RWPE2 (cell line): ENCODE measurements at places on chromosomes 4 and X.

GRCh38 chr4:111231281-111231680 is 608.4 kb upstream of the PITX2 start:
- no peaks in the 10 kb centered on the region for H3K36me3 ChIP-seq
- no peaks in the 10 kb centered on the region for H3K4me1 ChIP-seq
- no peak overlapping the region for H3K27ac ChIP-seq
- DNase-seq, result no peak
- peaks cover 3% of the 10 kb centered on the region for H3K27me3 ChIP-seq

GRCh38 chrX:51336584-51336983 is 4.0 kb downstream of the NUDT10 start:
- no peak overlapping the region for H3K4me3 ChIP-seq
- H3K36me3 ChIP-seq, result no peaks in the 10 kb centered on the region
- no peak for DNase-seq
- no peak overlapping the region for H3K27ac ChIP-seq

- no peaks in the 10 kb centered on the region for H3K27me3 ChIP-seq
- H3K27ac ChIP-seq, result no peak overlapping the region
- H3K36me3 ChIP-seq, result no peaks in the 10 kb centered on the region
- H3K4me3 ChIP-seq, result no peak overlapping the region
- no peak for DNase-seq
- no peaks in the 10 kb centered on the region for H3K4me1 ChIP-seq
These were observed 76.6 kb downstream of the ZNF182 start for GRCh38 chrX:47927212-47927611.

DNA sequence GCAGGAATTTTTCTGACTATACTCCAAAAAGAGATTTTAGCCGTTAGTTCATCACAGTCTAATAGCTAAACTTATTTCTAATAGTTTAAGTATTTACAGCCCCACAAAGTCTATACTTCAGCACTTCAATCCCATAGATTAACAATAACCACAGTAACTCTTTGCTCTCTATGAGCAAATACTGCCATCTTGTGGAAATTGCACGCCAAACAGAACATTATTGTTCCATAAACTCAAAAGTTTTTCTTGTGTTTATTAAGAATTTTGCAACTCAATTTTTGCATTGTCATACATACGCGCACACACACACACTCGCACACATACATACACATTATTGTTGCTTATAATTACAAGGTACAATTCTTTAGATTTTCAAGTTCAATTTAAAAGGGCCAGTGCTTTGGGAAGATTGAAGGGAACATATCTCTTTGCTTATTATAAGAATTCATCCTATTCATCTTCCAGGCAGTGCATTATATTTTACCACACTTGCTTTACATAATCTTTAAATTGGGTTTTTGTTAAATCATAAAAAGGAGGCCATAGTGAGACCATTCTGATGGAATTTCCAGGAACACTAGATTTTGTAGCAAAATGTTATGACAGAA is 63.8 kb upstream of the ATOH1 start:
- no peak overlapping the region for H3K4me3 ChIP-seq
- H3K27me3 ChIP-seq, result no peaks in the 10 kb centered on the region
- DNase-seq, result no peak
- no peaks in the 10 kb centered on the region for H3K36me3 ChIP-seq

DNA sequence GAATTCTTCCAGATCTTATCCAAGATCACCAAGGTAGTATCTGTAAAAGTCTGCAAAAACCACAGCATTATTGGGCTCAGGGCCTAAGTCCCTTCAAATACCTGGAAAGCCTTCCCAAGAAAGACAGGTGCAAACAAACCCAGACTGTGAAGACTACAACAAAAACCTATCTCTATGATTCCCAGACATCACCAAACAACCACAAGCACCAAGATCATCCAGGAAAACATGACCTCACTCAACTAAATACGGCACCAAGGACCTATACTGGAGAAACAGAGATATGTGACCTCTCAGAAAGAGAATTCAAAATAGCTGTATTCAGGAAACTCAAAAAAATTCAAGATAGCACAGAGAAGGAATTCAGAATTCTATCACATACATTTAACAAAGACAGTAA is 15.3 kb downstream of the TCEAL1 start:
- H3K4me3 ChIP-seq, result no peak overlapping the region
- H3K36me3 ChIP-seq, result no peaks in the 10 kb centered on the region
- no peaks in the 10 kb centered on the region for H3K27me3 ChIP-seq
- no peak overlapping the region for H3K27ac ChIP-seq

DNA sequence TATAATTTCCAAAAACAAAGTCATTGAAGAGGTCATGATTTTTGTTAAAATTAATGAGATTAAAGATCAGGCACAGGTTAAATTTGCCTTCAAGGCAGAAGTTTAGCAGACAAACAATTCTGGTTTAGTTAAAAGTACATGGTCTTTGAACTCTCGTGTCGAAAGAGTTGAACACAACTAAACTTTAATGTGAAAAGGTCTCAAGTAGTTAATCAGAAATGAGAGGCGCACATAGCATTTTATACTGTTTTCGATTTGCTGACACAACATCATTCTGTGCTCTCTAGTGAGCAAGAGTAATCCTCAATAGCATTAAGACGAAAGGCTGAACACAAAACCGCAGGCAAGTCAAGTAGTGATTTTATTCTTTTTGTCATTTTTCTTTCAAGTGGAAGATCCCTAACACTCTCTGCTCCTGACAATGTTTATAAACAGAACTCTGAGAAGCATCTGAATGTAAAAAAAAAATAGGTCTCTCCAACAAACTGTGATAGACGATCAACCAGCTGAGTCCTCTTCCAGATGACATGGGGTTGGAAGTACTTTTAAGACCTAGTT is 49.8 kb downstream of the SH3RF1 start:
- no peaks in the 10 kb centered on the region; the same call in 1 of the 2 replicates for H3K36me3 ChIP-seq
- H3K27me3 ChIP-seq, result no peaks in the 10 kb centered on the region
- no peak overlapping the region for H3K27ac ChIP-seq
- no peak overlapping the region for H3K4me3 ChIP-seq

GRCh38 chrX:1593286-1594271 is 2.2 kb downstream of the AKAP17A start:
- peaks cover 3% of the 10 kb centered on the region for H3K4me1 ChIP-seq
- peak overlapping the region; percentile 58 for H3K27ac ChIP-seq
- peaks cover 56% of the 10 kb centered on the region for H3K36me3 ChIP-seq
- peak overlapping the region; percentile 64 for H3K4me3 ChIP-seq

GRCh38 chr4:128560754-128561495 is 248.6 kb upstream of the JADE1 start:
- no peaks in the 10 kb centered on the region for H3K27me3 ChIP-seq
- no peak overlapping the region for H3K4me3 ChIP-seq
- peaks cover 2% of the 10 kb centered on the region for H3K4me1 ChIP-seq
- H3K36me3 ChIP-seq, result no peaks in the 10 kb centered on the region
- no peak overlapping the region for H3K27ac ChIP-seq

DNA sequence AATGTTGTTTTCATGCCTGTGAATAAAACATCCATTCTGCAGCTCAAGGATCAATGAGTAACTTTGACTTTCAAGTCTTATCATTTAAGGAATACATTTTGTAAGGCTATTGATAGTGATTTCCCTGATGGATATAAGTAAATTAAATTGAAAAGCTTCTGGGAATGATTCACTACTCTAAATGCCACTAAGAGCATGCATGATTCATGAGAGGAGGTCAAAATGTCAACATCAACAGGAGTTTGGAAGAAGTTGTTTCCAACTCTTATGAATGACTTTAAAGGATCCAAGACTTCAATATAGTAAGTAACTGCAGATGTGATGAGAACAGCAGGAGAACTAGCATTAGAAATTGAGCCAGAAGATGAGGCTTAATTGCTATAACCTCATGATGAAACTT is 1487.3 kb downstream of the PCDH7 start:
- H3K27me3 ChIP-seq, result no peaks in the 10 kb centered on the region
- no peak overlapping the region for H3K4me3 ChIP-seq
- H3K27ac ChIP-seq, result no peak overlapping the region
- H3K36me3 ChIP-seq, result no peaks in the 10 kb centered on the region
- DNase-seq, result no peak

GRCh38 chr4:167230744-167231143 is 3.5 kb downstream of the SPOCK3 start:
- DNase-seq, result no peak
- H3K4me1 ChIP-seq, result no peaks in the 10 kb centered on the region
- H3K27ac ChIP-seq, result no peak overlapping the region
- H3K36me3 ChIP-seq, result no peaks in the 10 kb centered on the region
- peaks cover 18% of the 10 kb centered on the region for H3K27me3 ChIP-seq

- no peaks in the 10 kb centered on the region for H3K4me1 ChIP-seq
- no peaks in the 10 kb centered on the region for H3K36me3 ChIP-seq
- no peak overlapping the region for H3K27ac ChIP-seq
- DNase-seq, result no peak
- H3K27me3 ChIP-seq, result no peaks in the 10 kb centered on the region
These were observed 8.3 kb downstream of the GPR143 start for GRCh38 chrX:9757366-9757765.

DNA sequence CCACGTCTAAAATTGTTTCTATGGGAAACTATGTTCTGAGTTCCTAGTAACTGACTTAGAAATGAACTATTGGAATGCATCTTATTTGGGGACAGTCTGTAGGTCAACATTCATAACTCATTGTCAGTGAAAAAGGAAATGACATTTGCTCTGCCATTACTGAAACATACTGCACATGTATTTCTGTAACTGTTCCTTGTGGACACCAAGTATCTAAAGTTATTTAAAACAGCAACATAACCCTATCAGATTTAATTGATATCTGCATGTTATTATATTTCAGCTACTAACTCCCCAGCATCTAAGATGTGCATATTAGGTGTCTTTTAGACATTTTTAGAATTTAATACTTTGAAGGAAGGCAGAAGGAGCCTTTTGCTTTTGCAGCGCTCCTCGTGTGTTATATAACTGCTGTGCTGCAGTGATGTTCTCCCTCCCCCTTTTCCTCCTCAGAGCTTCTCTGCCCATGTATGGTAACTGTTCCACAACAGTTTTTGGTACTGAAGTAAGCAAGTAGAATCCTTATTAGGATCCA is 37.2 kb upstream of the TMEM131L start:
- no peaks in the 10 kb centered on the region for H3K27me3 ChIP-seq
- H3K36me3 ChIP-seq, result no peaks in the 10 kb centered on the region
- no peak overlapping the region for H3K4me3 ChIP-seq
- H3K4me1 ChIP-seq, result no peaks in the 10 kb centered on the region

- H3K27ac ChIP-seq, result no peak overlapping the region
- no peak for DNase-seq
- H3K27me3 ChIP-seq, result no peaks in the 10 kb centered on the region
- H3K4me3 ChIP-seq, result no peak overlapping the region
- no peaks in the 10 kb centered on the region for H3K4me1 ChIP-seq
These were observed 55.2 kb downstream of the MTM1 start for GRCh38 chrX:150623583-150623982.

GRCh38 chr4:77488882-77489281 is 116.7 kb upstream of the CXCL13 start:
- no peak overlapping the region for H3K4me3 ChIP-seq
- H3K27me3 ChIP-seq, result no peaks in the 10 kb centered on the region
- no peaks in the 10 kb centered on the region for H3K36me3 ChIP-seq
- DNase-seq, result no peak

- H3K4me3 ChIP-seq, result no peak overlapping the region
- DNase-seq, result no peak
- no peaks in the 10 kb centered on the region for H3K36me3 ChIP-seq
- no peaks in the 10 kb centered on the region for H3K27me3 ChIP-seq
- peak overlapping the region; percentile 89 for H3K27ac ChIP-seq
- H3K4me1 ChIP-seq, result peaks cover 23% of the 10 kb centered on the region
These were observed 142.7 kb downstream of the AMMECR1 start for GRCh38 chrX:110175146-110175545.

DNA sequence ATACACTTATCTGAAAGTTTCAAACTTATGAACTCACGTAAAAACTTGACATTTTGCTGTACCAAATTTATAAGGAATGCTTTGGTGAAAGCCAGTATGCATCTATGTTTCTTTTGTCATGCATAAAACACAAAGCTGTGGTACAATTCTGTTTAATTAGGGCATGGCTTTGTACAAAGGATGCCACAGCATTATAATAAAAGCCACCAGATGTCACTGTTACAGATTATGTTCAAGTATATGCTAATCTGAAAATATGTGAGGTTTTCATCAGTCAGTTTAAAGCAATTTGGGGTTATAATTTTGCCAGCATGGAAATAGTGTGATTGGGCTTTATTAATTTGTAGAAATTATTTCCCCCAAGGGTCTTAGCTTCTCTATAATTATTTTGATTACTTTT is 69.0 kb downstream of the ATOH1 start:
- no peak overlapping the region for H3K27ac ChIP-seq
- H3K4me3 ChIP-seq, result no peak overlapping the region
- no peak for DNase-seq
- H3K36me3 ChIP-seq, result no peaks in the 10 kb centered on the region
- no peaks in the 10 kb centered on the region for H3K27me3 ChIP-seq

- H3K4me1 ChIP-seq, result no peaks in the 10 kb centered on the region
- H3K4me3 ChIP-seq, result no peak overlapping the region
- no peaks in the 10 kb centered on the region for H3K27me3 ChIP-seq
- no peak overlapping the region for H3K27ac ChIP-seq
- no peaks in the 10 kb centered on the region for H3K36me3 ChIP-seq
- no peak for DNase-seq
These were observed 29.1 kb upstream of the UTP14A start for GRCh38 chrX:129876771-129877305.

DNA sequence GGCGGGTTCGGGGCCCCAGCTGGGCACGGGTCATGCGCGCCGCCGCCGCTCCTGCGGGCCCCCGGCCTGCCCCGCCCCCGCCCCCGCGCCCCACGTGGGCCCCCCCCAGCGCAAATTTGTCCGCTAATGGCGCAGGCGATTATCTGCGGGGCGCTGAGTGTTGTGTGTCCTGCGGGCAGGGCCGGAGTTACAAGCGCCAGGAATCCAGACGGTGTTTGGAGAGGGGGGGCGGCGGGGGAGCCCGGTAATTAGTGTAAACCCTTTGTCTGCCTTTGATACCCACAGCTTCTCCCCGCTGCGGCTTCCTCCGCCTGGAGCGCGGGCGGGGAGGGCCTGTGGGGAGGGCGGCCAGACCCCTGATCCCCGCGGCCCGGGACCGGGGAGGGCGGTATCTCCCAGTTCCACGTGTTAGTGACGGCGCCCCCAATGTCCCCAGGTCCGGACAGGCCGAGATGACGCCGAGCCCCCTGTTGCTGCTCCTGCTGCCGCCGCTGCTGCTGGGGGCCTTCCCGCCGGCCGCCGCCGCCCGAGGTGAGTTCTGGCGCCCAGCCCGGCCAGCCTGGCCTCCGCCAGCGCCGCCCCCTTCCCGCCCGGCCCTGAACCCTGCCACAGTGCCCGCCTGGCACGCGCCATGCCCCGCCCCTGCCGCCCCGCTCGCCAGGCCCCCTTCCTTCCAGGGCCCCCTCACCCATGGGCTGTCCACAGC is 761 bp downstream of the FGFRL1 start:
- H3K27ac ChIP-seq, result peak overlapping the region; percentile 31
- H3K27me3 ChIP-seq, result peaks cover 17% of the 10 kb centered on the region
- no peak for DNase-seq
- H3K4me1 ChIP-seq, result peaks cover 5% of the 10 kb centered on the region
- H3K4me3 ChIP-seq, result peak overlapping the region; percentile 58
- no peaks in the 10 kb centered on the region for H3K36me3 ChIP-seq

GRCh38 chr4:41260116-41260733 is 3.5 kb downstream of the UCHL1 start:
- no peaks in the 10 kb centered on the region for H3K4me1 ChIP-seq
- no peaks in the 10 kb centered on the region for H3K36me3 ChIP-seq
- no peak overlapping the region for H3K4me3 ChIP-seq
- H3K27me3 ChIP-seq, result peaks cover 17% of the 10 kb centered on the region
- no peak for DNase-seq

- no peaks in the 10 kb centered on the region for H3K27me3 ChIP-seq
- H3K27ac ChIP-seq, result no peak overlapping the region
- peaks cover 27% of the 10 kb centered on the region for H3K4me1 ChIP-seq
These were observed 338.7 kb upstream of the GATB start for GRCh38 chr4:152099555-152099954.
